ENCODE measurements at places on chromosomes 12 and 14. TPM values are rescaled to one million over a fixed set of nuclear protein-coding genes. Genes with fewer than 3 reads are reported as not detected.

DNA sequence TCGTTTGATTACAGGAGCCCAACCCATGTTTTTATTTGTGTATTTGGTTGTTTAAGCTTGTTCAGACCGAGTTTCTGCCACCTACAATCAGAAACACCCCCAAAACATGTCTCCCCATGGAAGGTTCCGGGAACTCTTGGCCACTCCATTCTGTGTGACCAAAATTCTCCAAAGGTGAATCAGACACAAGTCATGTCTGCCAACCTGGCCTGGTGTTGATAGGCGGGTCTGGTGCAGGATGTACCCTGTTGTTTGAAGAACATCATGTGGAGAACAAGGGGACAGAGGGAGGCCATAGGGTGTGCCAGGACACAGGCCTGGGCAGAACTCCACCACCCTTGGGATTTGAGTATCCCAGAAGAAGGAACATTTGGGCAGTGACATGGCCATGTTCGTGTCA, 147.1 kb upstream of the MYL2 start:
- DNase-seq = peak; percentile 18
- H3K27me3 ChIP-seq = peaks cover 11% of the 10 kb centered on the region
- H3K4me1 ChIP-seq = no peaks in the 10 kb centered on the region
- H3K27ac ChIP-seq = no peak overlapping the region

Gene LRP1
- total RNA-seq = 894 TPM

Gene MARS1
- total RNA-seq = 65.9 TPM

Gene ESR2
- 2.2 TPM for total RNA-seq

- no peak overlapping the region for H3K4me3 ChIP-seq
- DNase-seq = no peak
- H3K4me1 ChIP-seq = no peaks in the 10 kb centered on the region
- H3K36me3 ChIP-seq = no peaks in the 10 kb centered on the region
- no peaks in the 10 kb centered on the region for H3K27me3 ChIP-seq
Observed at GRCh38 chr14:79016828-79017505, 846.8 kb downstream of the NRXN3 start.

Gene CFAP251
- total RNA-seq = 6.7 TPM
